ENCODE measurements at places on chromosomes 7 and 10.
A peak's percentile ranks its signal among the peaks of the same experiment; 100 is the strongest.

- no peak overlapping the region for H3K27ac ChIP-seq
- no peak for DNase-seq
- H3K4me1 ChIP-seq = peaks cover 4% of the 10 kb centered on the region
- H3K4me3 ChIP-seq = no peak overlapping the region
- H3K27me3 ChIP-seq = peaks cover 15% of the 10 kb centered on the region
These were observed 20.3 kb downstream of the CELF2 start for GRCh38 chr10:11037991-11038390.

DNA sequence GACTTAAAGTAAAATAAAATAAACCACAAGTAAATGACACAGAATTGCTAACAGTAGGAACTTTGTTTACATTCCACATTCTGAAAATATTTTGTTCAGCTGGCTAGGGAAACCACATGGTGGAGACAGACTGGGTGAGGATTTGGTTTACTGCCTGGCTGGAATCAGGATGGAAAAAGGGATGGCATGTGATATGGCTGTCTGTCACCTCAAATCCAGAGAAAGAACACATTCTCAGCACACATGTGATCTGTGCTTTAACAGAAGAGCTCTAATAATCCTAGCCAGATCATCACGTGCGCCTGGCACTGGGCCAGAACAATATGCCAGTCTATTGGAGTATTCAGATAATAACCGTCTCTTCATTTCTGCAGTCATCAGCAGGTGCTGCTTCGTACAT is 90.9 kb upstream of the PIP4K2A start:
- H3K36me3 ChIP-seq = no peaks in the 10 kb centered on the region
- no peak for DNase-seq
- no peak overlapping the region for H3K27ac ChIP-seq
- no peaks in the 10 kb centered on the region for H3K27me3 ChIP-seq

- H3K27me3 ChIP-seq = no peaks in the 10 kb centered on the region
- H3K4me3 ChIP-seq = no peak overlapping the region
- H3K4me1 ChIP-seq = peaks cover 35% of the 10 kb centered on the region
- H3K27ac ChIP-seq = peak overlapping the region; percentile 62
These were observed 294.8 kb downstream of the MDFIC start for GRCh38 chr7:115216652-115217051.

GRCh38 chr10:73054286-73054685 is 42.4 kb downstream of the P4HA1 start:
- no peaks in the 10 kb centered on the region for H3K27me3 ChIP-seq
- H3K4me1 ChIP-seq = no peaks in the 10 kb centered on the region

GRCh38 chr7:6709808-6710207 is 3.1 kb upstream of the ZNF12 start:
- peaks cover 43% of the 10 kb centered on the region for H3K27me3 ChIP-seq
- no peak overlapping the region for H3K4me3 ChIP-seq
- H3K4me1 ChIP-seq = peaks cover 13% of the 10 kb centered on the region
- peaks cover 5% of the 10 kb centered on the region for H3K36me3 ChIP-seq
- no peak overlapping the region for H3K27ac ChIP-seq
- no peak for DNase-seq

DNA sequence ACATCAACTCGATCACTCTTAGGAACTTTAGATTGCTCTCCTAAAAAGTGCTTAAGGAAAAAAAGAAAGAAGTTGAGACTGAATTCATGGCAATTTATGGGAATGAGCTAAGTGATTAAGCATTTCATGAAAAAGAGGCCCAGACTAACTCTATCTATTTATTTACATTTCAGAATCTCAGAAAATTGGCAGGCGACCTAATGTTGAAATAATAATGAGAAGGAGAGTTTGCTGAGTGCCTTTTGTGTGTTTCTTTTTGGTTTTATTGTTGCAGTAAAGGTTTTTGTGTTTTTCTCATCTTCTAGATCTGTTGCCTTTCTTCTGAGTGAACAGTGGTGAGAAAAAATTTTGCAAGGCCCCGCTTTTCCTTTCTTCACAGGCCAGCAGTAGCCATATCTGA is 3.8 kb downstream of the GRK5 start:
- H3K27me3 ChIP-seq = peaks cover 16% of the 10 kb centered on the region
- DNase-seq = no peak
- H3K27ac ChIP-seq = peak overlapping the region; percentile 84
- H3K4me1 ChIP-seq = peaks cover 53% of the 10 kb centered on the region

DNA sequence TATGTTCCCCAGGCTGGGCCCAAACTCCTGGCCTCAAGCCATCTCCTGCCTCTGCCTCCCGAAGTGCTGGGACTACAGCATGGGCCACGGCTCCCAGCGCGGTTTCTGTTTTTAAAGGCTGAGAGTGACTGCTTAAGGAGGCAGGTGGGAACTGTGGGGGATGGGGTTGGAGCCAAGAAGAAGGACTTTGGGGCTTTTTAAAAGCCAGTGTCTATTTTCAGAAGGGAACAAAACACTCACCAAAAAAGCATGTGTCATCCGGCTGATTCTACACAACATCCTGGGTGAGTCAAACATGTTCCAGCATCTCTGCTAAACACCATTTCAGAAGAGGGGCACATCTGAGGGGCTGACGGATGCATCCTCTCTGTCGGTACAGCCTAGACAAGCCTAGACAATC is 824.5 kb downstream of the TYW1 start:
- no peak overlapping the region for H3K27ac ChIP-seq
- H3K36me3 ChIP-seq = no peaks in the 10 kb centered on the region
- no peak overlapping the region for H3K4me3 ChIP-seq
- no peak for DNase-seq

- H3K4me1 ChIP-seq = peaks cover 9% of the 10 kb centered on the region
- no peaks in the 10 kb centered on the region for H3K27me3 ChIP-seq
- no peaks in the 10 kb centered on the region for H3K36me3 ChIP-seq
- no peak overlapping the region for H3K4me3 ChIP-seq
These were observed 246.5 kb upstream of the AOAH start for GRCh38 chr7:36970551-36971514.

DNA sequence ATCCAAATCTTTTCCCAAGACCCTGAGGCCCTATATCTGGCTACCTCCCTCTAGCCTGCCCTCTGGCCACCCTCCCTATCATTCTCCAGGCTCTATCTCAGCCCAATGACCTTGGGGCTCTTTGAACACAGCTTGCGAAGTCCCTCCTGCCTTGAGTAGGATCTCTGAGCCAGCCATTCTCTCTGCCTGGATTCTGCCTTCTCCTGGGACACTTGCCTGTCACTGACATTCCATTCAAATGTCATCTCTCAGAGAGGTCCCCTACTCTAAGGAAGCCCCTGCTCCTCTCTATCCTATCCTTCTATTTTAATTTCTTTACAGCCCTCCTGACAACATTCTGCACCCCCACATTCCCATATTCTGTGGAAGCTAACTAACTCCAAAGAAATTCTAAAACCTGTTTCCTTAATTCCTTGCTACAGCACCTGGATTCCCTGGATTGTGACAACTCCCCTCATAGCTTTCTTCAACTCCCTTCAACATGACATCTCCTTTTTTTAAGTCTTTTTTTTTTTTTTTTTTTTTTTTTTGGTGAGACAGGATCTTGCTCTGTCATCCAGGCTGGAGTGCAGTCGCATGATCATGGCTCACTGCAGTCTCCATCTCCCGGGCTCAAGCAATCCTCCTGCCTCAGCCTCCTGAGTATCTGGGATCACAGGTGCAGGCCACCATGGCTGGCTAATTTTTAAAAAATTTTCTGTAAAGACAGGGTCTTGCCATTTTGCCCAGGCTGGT is 81.0 kb upstream of the ASAH2 start:
- H3K4me3 ChIP-seq = no peak overlapping the region
- H3K4me1 ChIP-seq = no peaks in the 10 kb centered on the region
- no peaks in the 10 kb centered on the region for H3K27me3 ChIP-seq

- no peak for DNase-seq
- peaks cover 5% of the 10 kb centered on the region for H3K4me1 ChIP-seq
- H3K36me3 ChIP-seq = no peaks in the 10 kb centered on the region
- no peak overlapping the region for H3K4me3 ChIP-seq
- no peak overlapping the region for H3K27ac ChIP-seq
These were observed 2.7 kb downstream of the CHAT start for GRCh38 chr10:49616421-49617101.

DNA sequence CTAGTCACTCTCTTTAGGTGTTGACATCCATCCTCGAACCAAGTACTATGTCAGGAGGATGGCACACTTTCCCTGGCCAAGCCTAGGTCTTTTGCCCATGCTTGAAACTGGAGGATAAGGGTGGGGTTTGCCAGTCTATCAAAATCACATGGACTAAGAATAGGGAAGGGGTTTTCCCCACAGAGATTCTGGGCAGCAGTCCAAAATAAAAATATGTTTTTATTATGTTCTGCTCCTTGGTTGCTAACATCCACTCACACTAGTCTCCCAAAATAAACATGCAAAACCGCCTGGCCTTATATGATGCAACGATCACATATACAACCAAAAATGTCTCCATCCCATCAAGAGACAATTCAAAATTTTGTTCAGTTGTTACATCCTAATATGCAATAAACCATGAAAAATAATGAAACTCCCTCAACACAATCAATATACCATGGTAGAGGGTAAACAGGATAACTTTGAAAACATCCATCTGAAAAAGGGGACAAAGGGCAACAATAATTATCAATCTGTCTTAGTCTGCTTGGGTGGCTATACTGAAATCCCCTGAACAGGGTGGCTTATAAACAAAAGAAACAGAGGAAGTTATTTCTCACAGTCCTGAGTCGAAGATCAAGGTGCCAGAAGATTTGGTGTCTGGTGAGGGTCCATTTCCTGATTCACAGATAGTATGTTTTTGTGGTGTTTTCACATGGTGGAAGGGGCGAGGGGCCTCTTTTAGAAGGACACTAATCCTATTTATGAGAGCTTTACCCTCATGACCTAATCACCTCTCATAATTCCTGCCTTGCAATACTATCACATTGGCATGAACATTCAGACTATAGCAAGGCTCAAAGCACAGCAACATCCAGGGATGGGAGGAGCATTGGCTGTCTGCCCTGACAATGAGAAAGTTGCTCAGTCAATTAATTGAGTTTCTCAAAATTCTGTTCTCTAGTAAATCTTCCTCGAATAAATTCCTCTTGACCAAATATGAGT is 159.3 kb downstream of the ETV1 start:
- H3K4me1 ChIP-seq = peaks cover 12% of the 10 kb centered on the region
- no peaks in the 10 kb centered on the region for H3K36me3 ChIP-seq
- H3K27ac ChIP-seq = peak overlapping the region; percentile 75
- no peaks in the 10 kb centered on the region for H3K27me3 ChIP-seq

- DNase-seq = no peak
- peaks cover 9% of the 10 kb centered on the region for H3K4me1 ChIP-seq
- no peaks in the 10 kb centered on the region for H3K36me3 ChIP-seq
- H3K27ac ChIP-seq = no peak overlapping the region
- no peak overlapping the region for H3K4me3 ChIP-seq
- H3K27me3 ChIP-seq = no peaks in the 10 kb centered on the region
These were observed 16.4 kb downstream of the PTTG1IP2 start for GRCh38 chr7:90485734-90486316.

GRCh38 chr10:80471001-80471400 is 16.9 kb downstream of the TSPAN14 start:
- H3K4me3 ChIP-seq = no peak overlapping the region
- no peaks in the 10 kb centered on the region for H3K27me3 ChIP-seq
- H3K27ac ChIP-seq = peak overlapping the region; percentile 89
- no peak for DNase-seq
- peaks cover 7% of the 10 kb centered on the region for H3K36me3 ChIP-seq

DNA sequence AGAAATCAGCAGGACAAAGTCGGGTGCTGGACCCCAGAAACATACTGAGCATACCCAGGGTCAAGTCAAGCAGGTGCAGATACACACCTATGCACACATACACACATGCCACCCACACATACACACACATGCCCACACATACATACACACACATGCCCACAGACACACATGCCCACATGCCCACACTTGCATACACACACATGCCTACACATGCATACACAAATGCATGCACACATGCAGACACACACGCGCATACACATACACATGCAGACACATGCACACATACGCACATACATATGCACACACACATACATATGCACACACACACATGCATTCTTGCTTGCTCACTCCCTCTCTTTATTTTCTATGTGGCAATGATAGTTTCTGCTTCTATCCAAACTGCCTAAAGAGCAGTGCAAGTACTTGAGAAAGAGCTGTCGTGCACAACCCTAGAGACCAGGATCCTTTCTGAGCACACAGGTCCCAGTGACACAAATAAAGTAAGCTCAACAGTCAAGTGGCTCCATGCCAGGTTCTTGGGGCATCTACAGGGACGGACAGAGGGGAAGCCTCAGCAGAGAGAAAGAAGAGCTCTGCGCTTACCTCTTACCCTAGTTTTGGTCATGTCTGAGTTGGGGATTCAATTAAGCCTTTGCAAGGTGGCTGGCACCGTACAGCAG is 83.7 kb downstream of the EBF3 start:
- H3K27me3 ChIP-seq = peaks cover 39% of the 10 kb centered on the region
- no peak for DNase-seq
- H3K36me3 ChIP-seq = no peaks in the 10 kb centered on the region
- H3K4me1 ChIP-seq = peaks cover 2% of the 10 kb centered on the region
- no peak overlapping the region for H3K4me3 ChIP-seq
- no peak overlapping the region for H3K27ac ChIP-seq

DNA sequence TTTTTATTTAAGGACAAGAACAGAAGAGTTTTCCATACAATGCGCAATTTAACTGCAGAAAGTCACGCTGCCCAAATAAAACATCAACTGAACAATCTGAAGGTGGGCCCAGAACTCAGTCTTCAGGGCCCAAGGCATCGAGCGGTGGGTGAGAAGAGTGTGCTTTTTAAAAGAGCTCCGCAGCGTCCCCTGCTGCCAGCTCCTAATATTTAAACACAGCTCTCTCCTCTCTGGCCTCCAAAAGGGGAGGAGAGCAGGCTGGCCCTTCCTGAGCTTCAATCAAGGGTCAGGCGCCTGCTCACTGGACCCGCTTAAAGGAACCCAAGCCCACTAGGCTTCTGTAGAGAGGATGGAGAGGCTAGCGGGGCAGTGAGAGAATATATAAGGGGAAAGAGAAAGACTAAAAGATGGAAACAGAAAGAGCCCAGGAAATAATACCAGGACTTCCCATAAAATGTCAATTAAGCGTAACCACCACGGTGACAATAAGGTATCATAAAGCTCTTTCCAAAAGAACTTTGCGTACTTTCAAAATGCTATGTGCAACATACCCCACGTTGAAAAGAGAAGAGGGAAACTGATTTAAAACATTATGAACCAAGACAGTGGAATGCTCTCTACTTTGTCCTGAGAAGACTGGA is 2.8 kb downstream of the FAM53B start:
- no peak for DNase-seq
- H3K36me3 ChIP-seq = no peaks in the 10 kb centered on the region

- H3K36me3 ChIP-seq = peaks cover 58% of the 10 kb centered on the region
- no peak overlapping the region for H3K4me3 ChIP-seq
- H3K4me1 ChIP-seq = peaks cover 13% of the 10 kb centered on the region
- DNase-seq = no peak
- H3K27me3 ChIP-seq = no peaks in the 10 kb centered on the region
These were observed 64.4 kb upstream of the PDGFA start for GRCh38 chr7:584122-584465.

- H3K4me3 ChIP-seq = no peak overlapping the region
- peak overlapping the region; percentile 47 for H3K27ac ChIP-seq
- peaks cover 18% of the 10 kb centered on the region for H3K4me1 ChIP-seq
- DNase-seq = no peak
- peaks cover 11% of the 10 kb centered on the region for H3K27me3 ChIP-seq
These were observed 71.2 kb upstream of the FAM20C start for GRCh38 chr7:121002-121785.

All from mesothelial cell of epicardium (in vitro differentiated cells).